Stimulated activated CD8-positive, alpha-beta memory T cell treated with anti-CD3 and anti-CD28 coated beads, Interleukin-4, amount 100 ng/mL, for 1 hour (primary cell): ENCODE measurements at places on chromosomes 12 and 14.

DNA sequence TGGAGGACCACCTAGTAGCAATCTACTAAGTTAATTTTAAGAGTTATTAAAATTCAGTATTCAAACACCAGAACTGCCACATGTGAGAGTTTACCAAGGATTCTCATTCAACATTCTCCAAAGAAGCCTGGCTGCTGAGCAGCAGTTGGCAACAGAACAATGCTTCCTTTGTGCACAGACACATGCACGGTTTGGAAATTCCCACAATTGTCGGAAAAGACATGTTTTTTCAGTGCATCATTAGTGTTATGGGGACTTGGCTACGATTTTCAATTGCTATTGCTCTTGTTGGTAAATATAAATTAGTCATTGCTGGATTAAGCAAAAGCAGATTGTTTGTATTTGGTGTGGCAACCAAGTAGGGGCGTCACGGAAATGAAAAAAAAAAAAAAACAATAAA is 22.2 kb downstream of the ST8SIA1 start:
- DNase-seq: no peak

- DNase-seq: no peak
These were observed 88.4 kb downstream of the LIN7A start for GRCh38 chr12:80849337-80849736.

DNA sequence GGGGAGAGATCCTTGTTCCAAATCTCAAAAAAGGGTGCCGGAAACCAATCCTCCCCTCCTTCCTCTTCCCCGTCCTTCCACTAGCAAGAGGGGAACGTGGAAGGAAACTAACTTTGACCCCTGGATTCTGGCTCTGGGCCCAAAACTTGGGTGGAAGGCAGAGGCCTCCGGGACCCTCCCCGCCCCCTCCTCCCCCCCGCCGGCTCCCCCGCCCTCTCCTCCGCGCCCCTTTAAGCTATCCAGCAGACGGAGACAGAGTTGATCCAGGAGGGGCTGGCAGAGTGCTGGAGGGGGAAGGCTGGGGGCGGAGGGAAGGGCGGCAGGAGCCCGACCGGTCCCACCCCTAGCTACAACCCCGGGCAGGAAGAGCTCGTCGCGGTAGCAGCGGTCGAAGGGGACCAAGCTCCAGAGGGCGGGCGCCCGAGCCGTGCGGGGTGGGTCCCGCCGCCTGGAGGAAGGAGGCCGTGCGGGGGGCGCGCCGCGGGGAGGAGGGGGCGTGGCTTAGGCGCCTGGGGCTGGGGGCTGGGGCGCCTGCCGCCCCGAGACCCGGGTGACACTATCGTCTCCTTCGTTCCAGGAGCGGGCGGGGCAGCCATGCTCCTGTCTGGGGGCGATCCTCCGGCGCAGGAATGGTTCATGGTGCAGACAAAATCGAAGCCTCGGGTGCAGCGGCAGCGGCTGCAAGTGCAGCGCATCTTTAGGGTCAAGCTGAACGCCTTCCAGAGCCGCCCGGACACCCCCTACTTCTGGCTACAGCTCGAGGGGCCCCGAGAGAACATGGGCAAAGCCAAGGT is at the start of gene NYNRIN:
NYNRIN (plus strand) TSS at position 351 of the 794 bp plus-strand sequence; CDS start at position 595, 244 bp downstream.
- DNase-seq: no peak

- DNase-seq: no peak
These were observed 3.6 kb upstream of the ISM2 start for GRCh38 chr14:77502109-77502782.

DNA sequence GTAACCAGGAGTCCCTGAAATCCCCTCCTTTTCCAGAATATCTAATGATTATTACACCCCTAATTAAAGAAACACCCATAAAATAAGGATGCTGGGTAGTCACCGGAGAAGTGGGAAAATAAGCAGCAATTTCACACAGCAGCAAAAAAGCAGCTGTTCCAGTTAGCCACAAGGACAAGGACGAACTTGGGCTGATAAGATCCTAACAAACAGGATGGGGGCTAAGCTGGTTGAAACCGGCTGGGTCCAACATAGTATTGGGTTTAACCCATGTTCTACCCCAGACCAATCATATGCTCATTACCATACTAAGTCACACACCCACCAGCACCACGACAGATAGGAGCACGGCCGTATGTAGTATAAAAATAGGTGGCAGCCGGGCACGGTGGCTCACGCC is 100.7 kb downstream of the RPL10L start:
- no peak for DNase-seq

DNA sequence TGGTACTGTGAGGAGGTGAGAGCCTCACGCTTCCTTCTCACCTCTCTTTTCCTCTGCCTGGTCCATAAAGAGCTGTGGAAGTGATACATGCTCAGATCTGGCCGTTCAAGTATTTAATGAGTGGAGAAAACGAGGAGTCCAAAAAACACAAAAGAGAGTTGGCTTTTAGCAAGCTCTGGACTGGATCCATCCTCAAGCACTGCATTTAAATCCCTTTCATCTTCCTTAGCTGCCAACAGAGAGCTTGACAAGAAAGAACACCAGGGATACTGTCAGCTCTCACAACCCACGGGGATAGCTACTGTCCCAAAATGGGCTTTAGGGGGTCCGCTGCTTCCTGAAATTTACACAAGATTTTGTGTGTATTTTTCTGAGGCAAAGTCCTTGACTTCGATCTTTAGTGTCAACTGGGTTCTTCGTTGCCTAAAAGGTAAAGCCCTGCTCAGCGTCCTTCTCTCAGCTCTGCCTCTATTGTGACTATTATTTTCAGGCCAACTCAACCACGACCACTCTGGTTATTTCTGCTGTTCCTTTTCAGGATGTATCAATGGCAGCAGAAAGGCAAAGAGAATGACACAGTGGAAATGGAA is 120.9 kb downstream of the TMTC1 start:
- no peak for DNase-seq

GRCh38 chr12:110354172-110354780 is 49.2 kb downstream of the ANAPC7 start:
- DNase-seq: no peak

- DNase-seq: no peak
These were observed 72.5 kb downstream of the LGMN start for GRCh38 chr14:92675976-92676375.

- no peak for DNase-seq
These were observed 76.6 kb downstream of the SINHCAF start for GRCh38 chr12:31249356-31249755.

DNA sequence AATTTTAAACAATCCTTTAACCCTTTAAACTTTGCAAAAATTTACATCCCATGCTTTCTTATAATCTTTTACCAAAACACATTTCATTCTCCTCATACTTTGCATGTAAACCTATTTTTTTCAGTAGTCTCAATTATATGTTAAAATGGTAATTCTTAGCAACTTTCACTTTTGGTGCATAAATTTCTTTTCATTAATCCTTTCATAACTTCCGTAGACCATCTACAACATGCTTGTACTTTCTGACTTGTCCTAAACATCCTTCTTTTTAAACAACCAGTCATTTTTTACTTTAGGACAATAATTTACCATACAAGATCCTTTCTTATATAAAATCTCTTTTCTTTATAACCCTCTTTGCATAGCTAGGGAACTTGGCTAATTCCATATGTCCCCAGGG is 19.5 kb downstream of the CCDC91 start:
- DNase-seq: no peak

DNA sequence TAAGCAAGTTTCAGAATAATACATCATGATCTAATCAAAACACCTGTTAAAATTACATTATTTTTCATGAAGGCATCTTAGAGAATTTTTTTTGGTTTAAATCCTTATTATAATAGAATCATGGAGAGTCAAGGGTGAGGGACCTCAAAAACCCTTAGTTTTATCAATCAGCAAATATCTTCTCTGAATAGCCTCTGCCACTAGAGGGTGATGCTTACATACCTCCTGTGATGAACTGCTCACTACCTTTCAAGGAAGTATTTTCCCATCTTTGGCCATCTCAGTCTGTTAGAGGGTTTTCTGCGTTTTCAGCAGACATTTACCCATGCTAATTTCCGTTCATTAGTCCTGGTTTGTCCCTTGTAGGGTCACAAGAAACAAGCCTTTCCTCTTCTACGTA is 200.2 kb downstream of the TRHDE start:
- no peak for DNase-seq

GRCh38 chr12:43973385-43973784 is 137.5 kb downstream of the TMEM117 start:
- DNase-seq: no peak

DNA sequence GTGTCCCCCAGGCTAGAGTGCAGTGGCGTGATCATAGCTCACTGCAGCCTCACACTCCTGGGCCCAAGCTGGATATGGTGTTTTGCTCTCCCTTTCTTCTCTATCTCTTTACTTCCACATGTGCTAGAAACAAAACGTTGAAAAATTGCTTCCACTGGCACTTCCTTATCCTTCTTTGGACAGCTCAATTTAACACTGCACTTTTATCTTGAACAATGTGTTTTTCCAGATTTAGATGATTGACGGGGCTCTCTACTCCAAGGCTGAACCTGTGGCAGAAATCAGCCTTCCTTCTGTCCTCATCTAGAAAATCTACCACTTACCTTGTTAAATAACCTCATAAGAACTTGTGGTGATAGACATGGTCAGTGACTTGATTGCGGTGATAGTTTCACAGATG is 165.1 kb downstream of the DAD1 start:
- DNase-seq: no peak

DNA sequence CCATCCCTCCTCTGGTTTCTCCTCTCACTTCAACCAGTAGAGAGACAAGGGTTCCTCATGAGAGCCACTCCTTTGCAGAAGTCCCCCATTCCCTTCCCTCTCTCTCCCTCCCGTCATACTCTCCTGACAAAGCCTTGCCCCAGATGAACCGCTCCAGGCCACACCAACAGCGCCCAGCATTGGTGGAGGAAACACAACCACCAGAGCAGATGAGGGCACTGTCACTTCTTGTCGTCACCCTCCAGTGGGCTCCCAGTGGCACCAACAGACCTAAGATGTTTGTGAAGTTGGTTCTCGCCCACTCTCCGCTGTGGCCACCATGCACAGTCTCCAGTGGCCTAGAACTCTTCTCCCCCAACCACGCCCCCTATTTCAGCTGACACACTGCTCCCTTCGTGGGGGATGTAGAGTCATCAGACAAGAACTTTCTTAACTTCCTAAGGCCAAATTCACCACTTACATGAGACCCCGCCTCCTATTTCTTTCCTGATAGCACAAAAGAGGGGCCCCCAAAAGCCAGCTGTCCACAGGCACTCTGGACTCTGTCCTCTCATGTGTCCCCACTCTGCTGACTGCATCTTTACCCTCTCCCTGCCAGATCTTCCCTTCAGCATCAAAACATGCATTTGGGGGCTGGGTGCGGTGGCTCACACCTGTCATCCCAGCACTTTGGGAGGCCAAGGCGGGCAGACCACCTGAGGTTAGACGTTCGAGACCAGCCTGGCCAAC is 29.2 kb upstream of the PLEKHG6 start:
- no peak for DNase-seq

- DNase-seq: no peak
These were observed 16.8 kb downstream of the ATP5MC2 start for GRCh38 chr12:53659011-53659551.

DNA sequence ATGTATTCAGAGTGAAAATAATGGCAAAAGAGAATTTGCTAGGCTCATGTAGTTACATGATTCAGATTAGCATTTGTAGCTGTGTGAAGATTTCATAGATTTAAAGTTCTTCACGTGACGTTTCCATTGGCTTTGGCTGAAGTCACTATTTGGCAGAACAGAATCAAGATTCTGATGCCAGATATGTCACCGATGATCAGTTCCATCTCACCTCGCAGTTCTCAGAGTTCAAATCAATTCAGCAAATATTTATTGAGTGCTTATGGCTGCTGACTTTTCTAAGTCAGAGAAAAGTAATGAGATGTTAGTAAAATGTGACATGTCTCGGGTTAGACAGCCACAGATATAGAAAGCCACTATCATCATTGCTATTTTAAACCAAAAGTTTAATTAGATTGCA is 28.4 kb downstream of the ALX1 start:
- no peak for DNase-seq

GRCh38 chr14:82113710-82114109 is 580.1 kb upstream of the SEL1L start:
- DNase-seq: no peak

DNA sequence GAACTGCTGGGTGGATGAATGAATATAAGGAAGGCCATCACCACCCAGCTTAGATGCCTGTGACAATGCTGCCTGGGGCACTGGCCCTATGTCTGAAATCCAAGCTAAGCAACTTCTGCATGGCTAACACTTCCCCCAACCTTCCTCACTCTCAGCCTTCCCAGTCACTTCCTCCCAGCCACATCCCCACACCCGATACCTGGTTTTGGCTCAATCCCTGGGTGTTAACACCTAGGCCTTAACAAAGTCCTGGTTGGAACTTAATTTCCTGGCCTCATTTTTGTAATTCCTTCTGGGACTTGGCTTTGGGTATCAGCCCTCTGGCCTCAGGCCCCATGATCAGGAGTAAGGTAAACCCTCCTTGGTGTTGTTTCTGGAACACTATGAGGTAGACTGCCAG is 110.0 kb downstream of the EFCAB11 start:
- no peak for DNase-seq

DNA sequence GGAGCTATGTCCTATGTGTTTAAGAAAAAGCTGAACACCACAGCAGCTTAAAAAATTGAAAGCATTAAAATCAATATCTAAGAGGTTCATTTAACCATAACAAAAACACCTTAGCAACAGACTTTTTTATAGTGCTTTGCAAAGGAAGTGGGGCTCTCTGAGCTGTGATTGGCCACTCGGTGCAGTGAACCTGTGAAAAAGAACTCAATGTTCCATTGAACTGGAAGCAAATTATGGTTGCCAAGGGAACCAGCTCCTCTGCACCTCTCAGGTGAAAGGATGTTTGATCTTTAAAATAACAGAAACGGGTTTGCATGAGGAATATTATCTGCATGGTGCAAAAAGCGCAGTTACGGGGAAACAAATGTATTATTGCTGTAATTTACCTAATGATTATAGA is 149.4 kb downstream of the SNAPC1 start:
- no peak for DNase-seq

- no peak for DNase-seq
These were observed 28.6 kb downstream of the SUDS3 start for GRCh38 chr12:118404876-118405521.

GRCh38 chr12:67645126-67645525 is 3.4 kb upstream of the DYRK2 start:
- no peak for DNase-seq

- no peak for DNase-seq
These were observed 5.6 kb upstream of the FBRSL1 start for GRCh38 chr12:132484183-132484890.
